ENCODE measurements at places on chromosomes 7 and 10.

DNA sequence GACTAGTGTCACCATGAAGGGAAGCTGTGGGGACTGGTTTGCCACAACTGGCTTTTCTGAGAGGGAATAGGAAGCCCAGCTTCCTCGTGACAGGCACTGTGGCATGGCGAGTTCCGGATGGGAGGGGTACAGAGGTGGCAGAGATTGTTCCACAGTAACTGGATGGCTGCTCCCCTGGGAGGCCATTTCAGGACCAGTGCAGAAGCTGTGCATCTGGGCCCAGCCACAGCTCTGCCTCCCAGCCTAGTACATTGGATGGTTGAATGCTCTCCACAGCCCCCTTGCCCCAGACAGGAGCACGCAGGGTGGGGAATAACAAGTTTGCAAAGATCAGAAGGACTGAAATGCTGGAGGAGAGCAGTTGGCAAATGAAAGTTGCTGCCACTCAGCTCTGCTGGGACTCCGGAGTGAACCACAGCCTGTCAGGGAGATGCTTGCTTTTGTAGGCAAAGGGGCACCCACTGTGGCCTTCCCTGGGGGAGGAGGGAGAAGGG is 51.8 kb downstream of the GSDME start:
- DNase-seq = peak; percentile 47

- DNase-seq = no peak
Measured at GRCh38 chr10:28709001-28709710, 31.8 kb downstream of the BAMBI start.

DNA sequence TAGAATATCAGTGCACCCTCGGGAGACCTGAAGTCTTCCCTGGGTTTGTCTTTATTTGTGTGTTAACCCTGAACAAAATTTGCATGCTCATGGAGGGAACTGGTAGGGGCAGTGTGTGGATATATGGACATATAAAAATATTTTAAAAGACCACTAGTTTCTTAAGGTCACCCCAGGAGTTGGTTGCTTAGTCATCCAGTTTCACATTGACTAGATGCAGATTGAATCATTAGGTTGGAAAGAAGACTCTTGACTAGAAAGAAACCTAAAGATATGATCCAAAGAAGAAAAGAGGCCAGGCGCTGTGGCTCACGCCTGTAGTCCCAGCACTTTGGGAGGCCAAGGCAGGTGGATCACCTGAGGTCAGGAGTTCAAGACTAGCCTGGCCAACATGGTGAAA is 137.1 kb downstream of the KAT6B start:
- no peak for DNase-seq

DNA sequence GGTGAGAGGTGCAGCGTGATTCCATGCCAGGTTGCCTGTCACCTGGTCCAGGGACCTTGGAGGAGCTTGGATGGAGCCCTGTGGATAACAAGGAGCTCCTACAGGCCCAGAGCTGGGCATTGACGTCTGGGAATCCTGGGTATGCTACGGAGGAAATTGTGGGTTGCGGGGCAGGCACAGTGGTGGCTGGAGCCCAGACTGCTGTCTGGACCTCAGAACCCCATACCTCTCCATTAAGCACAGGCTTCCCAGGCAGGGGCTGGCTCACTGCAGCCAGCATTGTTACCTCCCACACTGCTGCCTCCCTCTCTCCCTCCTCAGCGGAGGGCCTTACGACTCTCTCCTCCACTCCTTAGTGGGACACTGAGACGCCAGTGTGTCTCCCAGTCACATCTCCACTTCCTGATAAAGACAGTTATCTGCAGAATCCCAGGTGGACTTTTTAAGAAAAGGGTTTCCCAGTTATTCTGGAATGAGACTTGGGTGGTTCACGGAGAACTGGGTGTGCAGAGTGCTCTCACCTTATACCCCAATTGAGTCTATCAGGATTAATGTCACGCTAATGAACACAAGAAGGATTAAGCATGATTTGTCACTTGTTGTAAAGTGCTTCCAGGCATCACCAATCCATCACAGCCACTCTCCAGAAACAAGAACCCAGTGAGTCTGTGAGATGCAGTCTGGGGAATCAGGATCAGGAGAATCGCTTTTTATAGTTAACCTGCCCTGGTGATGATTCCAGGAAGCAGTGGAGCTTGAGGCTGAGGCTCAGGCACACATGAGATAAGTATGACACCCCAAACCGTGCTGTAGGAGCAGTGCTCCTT is 309.4 kb downstream of the RPS24 start:
- no peak for DNase-seq

DNA sequence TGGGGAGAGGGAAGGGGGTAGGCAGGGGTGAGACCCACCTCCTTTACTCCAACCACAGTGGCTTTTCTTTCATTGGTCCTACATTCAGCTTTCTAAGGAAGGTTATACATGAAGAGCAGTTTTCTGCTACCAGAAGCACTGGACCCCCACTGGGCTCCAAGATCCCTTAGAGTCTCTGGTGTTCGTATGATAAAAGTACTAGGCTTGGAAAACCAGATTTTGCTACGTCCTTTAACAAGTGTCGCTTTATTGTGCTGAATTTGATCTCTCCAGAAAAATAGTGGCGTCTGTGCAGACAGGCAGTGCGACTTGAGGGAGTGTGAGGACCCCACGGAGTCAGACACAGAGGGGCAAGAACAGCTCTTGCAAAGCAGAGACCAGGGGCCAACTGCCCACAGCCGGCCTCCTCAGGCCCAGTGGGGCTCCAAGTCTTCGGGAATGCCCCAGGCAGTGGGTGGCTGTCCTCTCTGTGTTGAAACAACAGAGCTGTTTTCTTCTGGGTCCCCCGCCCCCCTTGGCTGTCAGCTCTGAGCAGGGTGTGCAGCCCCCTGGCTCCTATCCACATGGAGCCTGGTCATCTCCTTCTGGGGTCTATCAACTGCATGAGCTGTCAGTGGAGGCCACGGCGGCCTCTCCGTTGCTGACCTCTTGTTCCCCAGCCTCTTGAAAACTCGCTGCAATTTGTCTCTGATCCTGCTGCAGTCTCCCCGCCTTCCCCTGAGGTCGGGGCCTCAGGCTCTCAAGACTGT is 333.2 kb downstream of the RPS24 start:
- no peak for DNase-seq

GRCh38 chr7:143487566-143487965 is 9.9 kb downstream of the TAS2R41 start:
- DNase-seq = no peak

DNA sequence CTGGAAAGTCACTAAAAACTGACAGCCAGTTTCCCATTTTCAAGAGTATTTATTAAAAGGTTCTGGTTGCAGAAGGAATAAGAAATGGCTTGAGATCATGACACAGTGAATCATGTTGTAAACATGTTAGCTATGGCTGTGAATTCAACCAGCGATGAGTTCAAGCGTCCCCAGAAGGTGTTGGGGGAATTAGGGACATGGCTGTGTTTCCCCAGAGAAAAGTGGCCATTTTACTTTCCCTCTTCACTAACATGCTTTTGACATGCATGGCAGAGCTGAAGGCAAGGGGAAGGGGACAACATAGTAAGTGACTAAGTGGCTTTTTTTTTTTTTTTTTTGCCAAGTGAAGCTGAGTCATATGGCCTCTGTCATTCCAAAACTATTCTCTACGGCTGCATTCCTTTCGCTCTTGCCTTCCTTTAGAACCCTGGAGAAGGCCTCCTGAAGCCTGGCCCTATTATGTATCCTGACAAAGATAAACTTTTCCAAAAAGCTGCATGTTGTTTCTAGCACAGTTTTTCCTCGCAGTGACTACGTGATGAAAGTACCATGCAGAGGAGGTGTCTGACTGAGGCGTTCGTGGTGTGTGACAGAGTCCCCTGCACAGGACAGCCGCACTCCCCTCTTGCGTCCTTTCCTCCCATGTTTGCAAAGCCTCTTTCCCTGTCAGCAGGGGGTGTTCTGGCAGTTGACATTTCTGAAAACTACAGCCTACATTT is 46.9 kb downstream of the EGFR start:
- DNase-seq = no peak

DNA sequence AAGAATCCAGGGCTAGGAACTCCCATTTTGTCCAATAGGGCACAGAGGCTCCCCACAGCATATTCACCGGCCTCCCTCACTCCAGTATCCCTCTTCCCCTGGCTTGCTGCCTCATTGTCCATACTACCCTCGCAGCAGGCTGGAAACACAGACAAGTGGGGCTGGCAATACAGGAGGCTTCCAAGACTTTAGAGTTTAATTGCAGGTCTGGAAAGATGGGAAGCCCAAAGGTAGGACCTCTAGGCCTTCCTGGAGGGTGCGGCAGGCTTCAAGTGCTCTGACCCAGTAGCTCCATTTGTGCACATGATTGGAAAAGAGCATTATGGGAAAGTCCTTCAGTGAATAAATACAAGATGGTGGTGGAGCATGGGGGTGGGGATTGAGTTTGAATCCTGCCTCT is 166.7 kb downstream of the EVX1 start:
- no peak for DNase-seq

GRCh38 chr7:80319461-80319860 is 184.8 kb downstream of the GNAI1 start:
- DNase-seq = no peak

GRCh38 chr10:61923210-61923949 is 21.9 kb downstream of the ARID5B start:
- no peak for DNase-seq

- no peak for DNase-seq
Measured at GRCh38 chr7:47192978-47193377, 388.9 kb downstream of the TNS3 start.

- no peak for DNase-seq
Measured at GRCh38 chr7:496528-497295, 22.9 kb downstream of the PDGFA start.

GRCh38 chr7:131067220-131067619 is 260.5 kb upstream of the MKLN1 start:
- no peak for DNase-seq

- no peak for DNase-seq
Measured at GRCh38 chr10:124292911-124293615, 125.7 kb downstream of the OAT start.

GRCh38 chr10:6473901-6474370 is 106.1 kb downstream of the PRKCQ start:
- peak; percentile 81 for DNase-seq

DNA sequence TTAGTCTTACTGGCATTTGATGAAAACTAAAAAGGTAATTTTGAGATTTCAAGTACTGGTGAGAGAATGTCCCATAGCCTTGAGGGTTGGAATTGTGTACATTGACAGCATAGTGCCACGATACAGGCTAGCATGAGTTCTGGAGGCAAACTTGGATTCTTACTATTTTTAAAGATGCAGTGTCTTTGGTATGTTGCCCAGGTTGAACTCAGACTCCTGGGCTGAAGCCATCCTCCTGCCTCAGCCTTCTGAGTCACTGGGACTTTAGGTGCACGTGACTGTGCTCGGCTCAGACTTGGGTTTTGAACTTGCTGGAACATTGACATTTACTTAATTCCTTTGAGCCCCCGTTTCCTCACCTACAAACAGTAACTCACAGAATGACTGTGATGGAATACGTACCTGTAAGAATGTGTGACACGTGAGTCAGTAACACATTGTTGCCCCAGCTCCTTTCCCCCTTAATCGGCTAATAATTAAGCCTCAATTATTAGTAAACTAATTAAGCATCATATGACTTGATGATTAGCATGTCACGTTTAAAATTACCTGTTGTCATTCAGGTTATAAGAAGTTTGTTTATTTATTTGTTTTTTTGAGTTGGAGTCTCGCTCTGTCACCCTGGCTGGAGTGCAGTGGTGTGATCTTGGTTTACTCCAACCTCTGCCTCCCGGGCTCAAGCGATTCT is 10.6 kb downstream of the DNAJB6 start:
- DNase-seq = no peak

DNA sequence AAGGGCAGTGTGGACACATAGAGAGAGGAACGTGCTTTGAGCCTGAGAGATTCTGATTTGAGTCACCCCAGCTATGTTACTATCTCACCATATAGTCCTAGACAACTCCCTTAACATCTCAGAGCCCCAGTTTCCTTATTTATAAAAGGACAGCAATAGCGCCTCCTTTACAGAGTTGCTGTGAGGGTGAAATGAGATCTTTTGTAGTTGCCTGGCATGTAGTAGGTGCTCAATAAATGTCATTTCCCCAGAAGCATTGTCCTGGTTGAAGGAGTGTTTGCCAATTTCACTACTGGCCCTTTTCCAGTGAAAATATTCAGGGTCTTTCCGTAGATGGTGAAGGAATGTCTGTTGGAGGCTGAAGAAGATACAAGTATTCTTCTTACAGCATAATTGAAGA is 51.3 kb upstream of the FAM180A start:
- DNase-seq = no peak

GRCh38 chr7:107027208-107027607 is 17.3 kb upstream of the PRKAR2B start:
- DNase-seq = peak; percentile 67

- peak; percentile 88 for DNase-seq
Measured at GRCh38 chr7:41103331-41103730, 599.6 kb downstream of the INHBA start.

GRCh38 chr7:140402178-140402835 is 1.6 kb upstream of the RAB19 start:
- no peak for DNase-seq

- DNase-seq = no peak
Measured at GRCh38 chr7:51180092-51180491, 136.5 kb downstream of the COBL start.

- no peak for DNase-seq
Measured at GRCh38 chr7:79090543-79090942, 362.9 kb downstream of the MAGI2 start.

GRCh38 chr7:157711353-157711888 is 374.6 kb downstream of the DNAJB6 start:
- DNase-seq = no peak
